ENCODE measurements at places on chromosomes 11 and 22. TPM values are rescaled to one million over a fixed set of nuclear protein-coding genes. Genes with fewer than 3 reads are reported as not detected.

The KRTAP5-10 gene
- not detected for total RNA-seq

The DRAP1 gene
- total RNA-seq = 54.2 TPM

The RASSF10 gene
- total RNA-seq = 2.6 TPM

- DNase-seq = no peak
Observed at GRCh38 chr22:26906464-26906863, 249.1 kb downstream of the MIAT start.

DNA sequence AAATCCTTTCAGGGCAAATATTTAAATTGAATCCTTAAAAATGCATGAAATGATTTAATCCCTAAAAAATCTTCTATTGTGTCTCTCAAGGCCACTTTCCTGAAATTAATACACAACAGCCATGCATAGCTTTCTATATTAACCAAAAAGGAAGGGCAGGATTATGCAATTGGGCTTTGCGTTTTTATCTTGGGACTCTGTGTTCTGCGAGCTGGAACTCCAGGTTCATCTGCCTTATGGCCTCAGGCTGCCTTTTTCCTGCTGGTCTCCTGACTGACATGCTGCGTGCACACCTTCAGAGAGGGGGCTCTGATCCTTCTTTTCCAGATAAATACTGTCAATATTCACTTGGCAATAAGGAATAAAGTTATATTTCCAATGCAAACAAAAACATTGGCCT, 141.7 kb upstream of the GRIA4 start:
- DNase-seq = no peak
